GM12878 (cell line): ENCODE measurements at places on chromosomes 12 and 14. TPM values are rescaled to one million over a fixed set of nuclear protein-coding genes. Genes with fewer than 3 reads are reported as not detected.

Gene POMT2
- polyA plus RNA-seq = 7.4 and 9.6 TPM in 2 replicates

DNA sequence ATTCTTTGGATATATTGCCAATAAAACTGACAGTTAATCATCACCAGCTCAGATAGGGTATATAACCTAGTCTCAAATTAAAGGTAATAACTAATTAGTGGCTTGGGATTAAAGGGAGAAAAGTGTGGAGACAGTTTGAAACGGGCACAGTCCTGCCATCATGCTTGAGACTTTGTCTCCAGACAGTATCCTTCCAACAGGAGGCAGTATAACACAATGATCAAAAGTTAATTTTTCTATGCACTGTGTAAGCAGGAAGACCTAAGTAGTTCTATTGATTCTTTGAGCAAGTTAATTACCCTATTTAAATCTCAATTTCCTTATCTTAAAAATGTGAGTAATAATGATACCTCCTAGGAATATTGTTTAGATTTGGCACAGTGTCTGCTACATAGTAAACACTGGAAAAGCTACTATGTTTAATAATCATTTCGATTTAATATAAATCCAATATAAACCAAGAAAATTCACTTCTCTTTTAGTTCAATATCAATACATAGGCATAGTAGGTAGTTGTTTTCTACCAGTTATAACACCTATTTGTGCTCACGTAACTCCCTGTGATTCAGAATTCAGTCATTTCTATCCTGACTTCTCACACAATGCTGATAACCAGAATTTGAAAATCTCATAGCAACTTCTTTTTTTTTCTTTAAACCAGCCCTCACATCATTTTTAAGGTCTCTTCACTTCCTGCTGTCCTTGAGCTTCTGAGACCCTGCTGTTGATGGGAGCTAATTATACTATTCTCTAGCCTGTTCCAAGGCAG lies 53.7 kb downstream of the GALNT4 start:
- DNase-seq = no peak

- DNase-seq = no peak
These were observed 841.7 kb downstream of the DIO2 start for GRCh38 chr14:79369359-79370332.

GRCh38 chr12:69136931-69137613 lies 102.3 kb upstream of the CPSF6 start:
- no peak for DNase-seq

GRCh38 chr14:75280831-75281653 lies 2.4 kb downstream of the FOS start:
- no peak for DNase-seq
